ENCODE measurements at places on chromosomes 7 and 10. TPM values are rescaled to one million over a fixed set of nuclear protein-coding genes. Genes with fewer than 3 reads are reported as not detected.

- DNase-seq = no peak
Observed at GRCh38 chr7:25430200-25430931, 202.1 kb upstream of the NPVF start.

DNA sequence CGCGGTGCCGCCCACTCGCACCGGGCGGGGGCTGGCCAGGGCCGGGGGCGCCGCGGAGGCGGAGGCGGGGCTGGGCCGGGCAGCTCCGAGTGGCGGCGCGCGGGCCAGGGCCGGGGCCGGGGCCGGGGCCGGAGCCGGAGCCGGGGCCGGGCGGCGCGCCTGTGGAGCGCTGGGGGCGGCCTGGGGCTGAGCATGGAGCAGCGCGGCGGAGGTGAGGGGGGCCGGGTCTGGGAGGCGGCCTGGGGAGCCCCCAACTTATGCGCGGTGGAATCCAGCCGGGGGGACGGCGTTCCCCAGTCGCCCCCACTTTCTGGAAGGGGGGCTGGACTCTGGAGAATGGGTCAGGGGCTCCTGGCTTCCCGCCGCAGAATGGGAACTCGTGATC lies at the start of gene LZTS2:
TSS of gene LZTS2 (plus strand) at position 67 of the 385 bp plus-strand sequence. CDS start 2,731 bp downstream, outside the sequence.
- DNase-seq = no peak

DNA sequence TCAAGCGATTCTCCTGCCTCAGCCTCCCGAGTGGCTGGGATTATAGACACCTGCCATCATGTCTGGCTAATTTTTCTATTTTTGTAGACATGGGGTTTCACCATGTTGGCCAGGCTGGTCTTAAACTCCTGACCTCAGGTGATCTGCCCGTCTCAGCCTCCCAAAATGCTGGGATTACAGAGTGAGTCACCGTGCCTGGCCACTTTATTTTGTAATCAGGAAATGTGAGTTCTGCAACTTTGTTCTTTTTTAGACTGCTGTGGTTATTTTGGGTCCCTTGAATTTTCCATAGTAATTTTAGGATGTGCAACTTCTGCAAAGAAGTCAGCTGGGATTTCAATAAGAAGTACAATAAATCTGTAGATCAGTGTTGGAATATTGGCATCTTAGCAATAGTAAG lies 96.8 kb downstream of the CYTH3 start:
- no peak for DNase-seq

- no peak for DNase-seq
Observed at GRCh38 chr10:33370434-33370930, 36.0 kb upstream of the NRP1 start.

GRCh38 chr10:3538656-3539531 lies 246.1 kb downstream of the KLF6 start:
- no peak for DNase-seq

Gene CALHM3
- not detected for total RNA-seq

- DNase-seq = no peak
Observed at GRCh38 chr7:38189231-38189938, 11.3 kb downstream of the STARD3NL start.

All from spinal cord (tissue), 10 donors.